Neural progenitor cell (in vitro differentiated cells): ENCODE measurements at places on chromosomes 1 and 21.

GRCh38 chr1:11929849-11930248 lies 3.6 kb upstream of the KIAA2013 start:
- DNase-seq, result no peak

DNA sequence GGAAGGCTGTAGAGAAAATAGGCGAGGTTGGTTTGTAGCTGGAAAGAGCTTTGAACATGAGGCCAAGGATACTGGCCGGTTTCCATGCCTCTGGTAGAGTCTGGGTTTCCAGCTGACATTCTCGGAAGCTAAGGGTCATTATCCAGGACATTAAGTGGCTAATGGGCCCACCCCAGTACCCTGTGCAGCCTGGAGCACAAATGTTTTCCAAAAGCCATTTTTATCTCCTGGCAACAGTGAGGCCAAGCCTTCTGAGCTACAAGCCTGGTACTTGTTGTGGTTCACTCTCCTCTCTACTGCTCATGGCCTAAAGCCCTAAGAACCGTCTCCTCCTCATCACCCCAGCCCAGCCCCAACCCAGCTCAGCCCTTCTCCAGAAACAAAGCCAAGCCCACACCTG lies 122.9 kb downstream of the DMRTA2 start:
- no peak for DNase-seq

DNA sequence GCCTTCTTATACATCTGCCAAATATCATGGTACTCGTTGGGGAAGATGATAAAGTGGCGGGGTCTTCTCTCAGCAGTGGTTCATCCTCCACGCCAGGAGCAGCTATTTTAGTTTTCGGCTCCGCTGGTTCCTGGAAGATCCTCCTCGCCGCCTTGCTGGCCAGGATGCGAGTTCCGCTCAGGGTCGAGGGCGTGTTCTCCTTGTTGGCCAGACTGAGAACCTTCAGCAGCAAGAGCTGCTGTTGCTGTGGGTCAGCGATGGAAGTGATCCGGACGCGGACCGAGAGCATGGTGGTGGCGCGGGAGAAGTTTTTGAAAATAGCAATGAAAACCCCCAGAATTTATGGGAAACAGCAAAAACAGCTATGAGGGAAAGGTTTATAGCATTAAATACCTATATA lies 11.4 kb upstream of the CFAP126 start:
- peak; percentile 9 for DNase-seq

DNA sequence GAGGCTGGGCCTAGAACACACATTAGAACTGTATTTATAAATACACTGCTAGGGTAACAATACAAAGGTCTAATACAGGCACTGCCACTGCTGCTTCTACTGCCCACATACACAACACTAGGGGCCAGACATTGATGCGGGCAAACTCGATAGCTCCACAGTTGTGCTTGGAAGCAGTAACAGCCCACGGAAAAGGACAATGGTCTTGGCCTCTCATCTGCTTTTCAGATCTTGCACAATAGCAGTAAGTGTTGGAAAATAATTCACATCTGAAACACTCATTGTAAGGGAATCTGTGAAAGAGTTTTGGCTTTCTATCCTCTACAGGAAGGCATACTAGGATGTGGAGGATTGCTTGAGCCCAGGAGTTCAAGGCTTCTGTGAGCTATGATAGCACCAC lies 6.9 kb upstream of the SPOCD1 start:
- DNase-seq, result no peak

- no peak for DNase-seq
Observed at GRCh38 chr21:33261635-33262034, 4.5 kb upstream of the IL10RB start.

DNA sequence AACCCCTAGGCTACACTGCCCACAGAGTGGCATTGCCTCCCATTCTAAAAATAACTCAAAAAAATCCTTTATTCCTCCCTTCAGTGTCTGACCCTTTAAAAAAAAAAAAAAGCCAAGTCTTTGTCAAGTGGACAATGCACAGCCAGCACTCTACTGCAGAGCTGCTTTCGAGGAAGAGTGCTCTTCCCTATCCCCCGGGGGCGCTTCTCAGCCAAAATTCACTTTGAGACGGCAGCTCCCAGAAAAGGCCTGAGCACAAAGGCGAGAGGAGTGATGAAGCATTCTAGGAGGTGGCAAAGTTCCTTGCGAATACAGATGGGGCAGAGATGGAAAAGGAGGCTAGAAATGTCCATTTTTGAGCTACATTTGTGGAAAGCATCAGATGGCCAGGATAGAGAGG lies 23.3 kb downstream of the EPHA10 start:
- DNase-seq, result peak; percentile 50

DNA sequence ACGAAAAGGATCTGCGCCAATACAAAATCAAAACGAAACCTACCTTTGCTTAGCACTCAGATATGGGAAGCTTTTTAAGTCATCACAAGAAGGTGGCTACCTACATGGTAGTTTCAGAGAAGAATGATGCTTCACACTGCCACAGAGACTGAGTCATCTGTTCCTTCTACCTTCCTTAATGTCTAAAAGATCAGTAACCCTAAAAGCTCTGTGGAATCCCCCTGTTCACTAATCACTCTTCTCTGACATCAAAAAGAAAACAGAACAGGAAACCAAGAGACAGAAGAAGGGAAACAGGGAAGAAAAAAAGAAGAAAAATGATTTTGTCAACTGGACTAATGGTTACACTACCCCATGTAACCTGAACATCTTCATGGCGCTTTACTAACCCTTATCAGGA lies 177.2 kb downstream of the SMYD3 start:
- DNase-seq, result no peak

DNA sequence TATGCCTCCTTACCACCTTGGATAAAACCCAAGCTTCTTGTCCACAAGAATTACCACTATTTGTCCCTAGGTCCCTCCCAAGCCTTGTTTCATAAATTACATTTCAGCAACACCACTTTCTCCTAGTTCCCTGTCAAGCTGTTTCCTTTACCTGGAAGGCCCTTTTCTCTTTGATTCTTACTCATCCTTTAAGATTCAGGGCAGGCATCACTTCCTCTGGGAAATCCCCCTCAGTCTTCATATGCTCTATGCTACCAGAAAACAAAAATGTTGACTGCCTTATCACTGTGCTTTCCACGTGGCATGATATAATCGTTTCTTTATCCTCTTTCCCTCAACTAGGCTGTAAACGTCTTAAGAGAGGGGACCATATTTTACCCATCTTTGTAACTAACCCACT lies 102.7 kb downstream of the LYST start:
- no peak for DNase-seq

- peak; percentile 90 for DNase-seq
Observed at GRCh38 chr1:24705260-24706073, 39.8 kb upstream of the CLIC4 start.

DNA sequence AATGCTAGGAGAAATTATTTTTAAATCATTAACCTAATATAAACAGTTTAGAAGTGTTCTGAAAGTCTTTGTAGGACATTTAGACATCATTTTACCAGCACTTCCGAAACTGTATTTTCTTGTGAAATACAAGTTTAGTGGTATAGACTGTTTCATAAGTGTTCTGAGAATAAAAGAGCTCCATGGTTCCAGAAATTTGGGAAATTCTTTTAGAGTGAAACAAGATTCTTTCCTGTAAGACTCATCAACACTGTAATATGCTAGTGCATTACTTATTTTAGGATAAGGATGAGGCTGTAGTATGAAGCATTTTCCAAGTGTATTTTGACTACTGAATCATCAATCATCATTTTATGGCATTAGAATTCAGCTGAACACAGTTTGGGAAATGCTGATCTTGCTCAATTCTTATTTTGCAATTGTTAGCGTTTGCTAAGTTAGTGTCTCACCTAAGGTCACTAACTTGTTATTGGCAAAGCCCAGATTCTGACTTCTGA lies 73.4 kb downstream of the CEP350 start:
- DNase-seq, result no peak

GRCh38 chr1:26538480-26539412 lies 9.2 kb downstream of the RPS6KA1 start:
- DNase-seq, result peak; percentile 64

DNA sequence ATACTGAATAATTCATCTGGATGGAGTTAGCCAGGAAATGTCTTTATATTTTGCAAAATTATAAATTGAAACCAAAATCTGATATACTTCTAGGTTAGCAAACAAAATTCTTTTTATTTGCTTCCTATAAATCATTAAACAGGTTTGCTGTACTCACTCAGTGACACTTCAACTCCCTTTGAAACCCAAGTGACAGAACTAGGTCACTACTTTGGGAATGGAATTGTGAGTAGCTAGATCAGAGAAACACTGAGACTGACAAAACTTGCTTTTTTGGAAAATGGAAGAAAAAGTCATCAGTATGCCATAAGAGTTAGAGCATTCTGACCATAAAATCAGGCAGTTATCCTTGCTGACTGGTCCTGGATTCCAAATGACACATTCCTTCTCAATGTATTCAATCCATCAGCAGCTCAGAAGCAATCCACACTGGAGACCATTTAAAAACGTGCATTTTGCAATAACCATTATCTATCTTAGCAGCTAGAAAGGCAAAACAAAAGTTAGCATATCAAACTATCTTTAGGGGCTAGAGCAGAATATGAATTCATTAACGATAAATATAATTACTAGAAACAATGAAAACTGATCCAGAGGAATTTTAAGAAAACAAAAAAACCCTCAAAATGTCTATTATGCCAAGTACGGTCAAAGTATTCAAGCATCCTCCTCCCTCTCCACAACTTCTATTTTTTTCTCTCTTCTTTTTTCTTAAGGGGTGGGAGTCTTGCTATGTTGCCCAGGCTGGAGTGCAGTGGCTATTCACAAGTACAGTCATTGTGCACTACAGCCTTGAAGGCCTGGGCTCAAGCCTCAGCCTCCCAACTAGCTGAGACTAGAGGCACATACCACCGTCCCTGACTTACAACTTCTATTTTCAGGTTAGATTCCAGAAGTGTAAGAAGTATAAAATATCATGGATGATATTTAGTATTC lies 60.1 kb downstream of the HNRNPR start:
- no peak for DNase-seq

DNA sequence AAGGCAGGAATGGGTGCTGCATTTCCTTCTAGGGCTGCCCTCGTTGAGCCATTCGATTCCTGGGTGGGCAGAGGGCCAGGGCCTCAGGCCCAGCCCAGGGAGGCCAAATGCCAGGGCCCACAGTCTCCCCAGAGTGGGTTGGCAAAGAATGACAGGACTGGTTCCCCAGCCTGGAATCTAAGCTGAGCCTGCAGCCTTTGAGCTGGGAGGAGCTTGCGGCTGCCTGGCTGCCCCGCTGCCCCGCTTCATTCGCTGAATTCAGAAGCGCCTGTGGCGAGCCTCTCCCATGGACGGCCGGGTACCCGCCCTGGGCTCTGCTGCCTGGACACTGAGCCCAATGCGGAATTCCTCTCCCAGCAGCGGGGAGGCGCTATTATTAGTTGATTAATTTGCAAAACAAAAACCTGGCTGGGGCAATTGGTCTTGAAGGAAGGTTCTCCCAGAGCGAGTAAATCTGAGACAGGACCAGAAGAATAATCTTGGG lies 32.3 kb upstream of the TARDBP start:
- DNase-seq, result peak; percentile 97

GRCh38 chr21:30104241-30104640 lies 62.4 kb downstream of the CLDN17 start:
- no peak for DNase-seq

DNA sequence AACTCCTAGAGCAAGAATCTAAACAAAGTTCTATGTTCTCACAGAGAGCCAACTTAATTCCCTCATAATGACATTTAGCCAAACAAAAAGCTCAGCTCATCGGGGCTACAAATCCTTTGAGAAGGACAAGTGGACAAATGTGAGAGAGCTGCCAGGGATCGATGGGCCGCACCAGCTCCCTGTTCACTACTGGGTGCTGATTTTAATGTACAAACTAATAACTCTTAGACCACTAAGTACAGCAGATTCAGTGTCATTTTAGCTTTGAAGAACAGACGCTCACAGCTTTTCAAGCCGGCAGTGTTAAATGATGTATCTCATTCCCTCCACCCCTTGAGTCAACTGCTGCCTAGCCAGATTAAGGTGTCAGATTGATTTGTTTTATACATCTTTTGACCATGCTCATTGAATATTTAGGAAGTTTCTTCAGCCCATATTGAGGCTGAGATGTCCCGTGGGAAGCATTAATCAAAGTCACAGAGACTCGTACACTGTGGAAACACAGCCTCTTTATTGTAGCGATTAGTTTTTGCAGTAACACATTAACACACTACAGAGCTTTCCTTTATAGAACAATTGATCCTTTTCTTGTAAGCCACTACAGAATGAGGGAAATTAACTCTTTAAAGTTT lies 21.1 kb downstream of the PROX1 start:
- peak; percentile 40 for DNase-seq

DNA sequence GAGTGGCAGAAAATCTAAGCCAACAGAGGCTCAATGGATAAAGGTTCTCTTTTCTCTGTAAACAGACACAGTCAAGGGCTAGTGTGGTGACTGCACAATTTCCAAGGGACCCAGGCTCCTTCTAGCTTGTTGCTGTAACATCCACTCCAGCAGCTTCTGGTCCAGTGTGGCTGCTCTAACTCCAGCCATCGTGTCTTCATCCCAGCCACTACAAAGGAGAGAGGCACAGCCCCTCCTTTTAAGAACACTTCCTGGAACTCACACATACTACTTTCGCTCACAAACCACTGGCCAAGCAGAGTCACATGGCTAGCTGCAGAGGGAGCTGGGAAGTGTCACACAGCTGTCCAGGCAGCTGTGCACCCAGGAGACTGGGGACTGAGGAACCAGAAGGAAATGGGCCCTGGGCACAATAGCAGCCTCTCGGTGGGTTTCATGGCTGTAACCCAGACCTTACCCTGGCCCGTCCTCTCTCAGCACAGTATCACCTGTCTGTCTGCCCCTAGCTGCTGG lies 188.6 kb upstream of the VAMP3 start:
- no peak for DNase-seq

- no peak for DNase-seq
Observed at GRCh38 chr1:39255222-39255621, 50.7 kb downstream of the MACF1 start.
